IMR-90 (cell line): ENCODE measurements at places on chromosomes 7 and 10.
A peak's percentile ranks its signal among the peaks of the same experiment; 100 is the strongest.

- H3K27me3 ChIP-seq, result no peaks in the 10 kb centered on the region
- H3K36me3 ChIP-seq, result no peaks in the 10 kb centered on the region
- DNase-seq, result no peak
- no peak overlapping the region for H3K4me3 ChIP-seq
- no peak overlapping the region for H3K27ac ChIP-seq
- H3K4me1 ChIP-seq, result peaks cover 4% of the 10 kb centered on the region
Measured at GRCh38 chr7:74063646-74064045, 20.0 kb upstream of the LIMK1 start.

- peaks cover 4% of the 10 kb centered on the region for H3K4me1 ChIP-seq
- no peak overlapping the region for H3K27ac ChIP-seq
- no peaks in the 10 kb centered on the region for H3K27me3 ChIP-seq
- no peak overlapping the region for H3K4me3 ChIP-seq
Measured at GRCh38 chr10:44576702-44577191, 191.8 kb upstream of the CXCL12 start.

DNA sequence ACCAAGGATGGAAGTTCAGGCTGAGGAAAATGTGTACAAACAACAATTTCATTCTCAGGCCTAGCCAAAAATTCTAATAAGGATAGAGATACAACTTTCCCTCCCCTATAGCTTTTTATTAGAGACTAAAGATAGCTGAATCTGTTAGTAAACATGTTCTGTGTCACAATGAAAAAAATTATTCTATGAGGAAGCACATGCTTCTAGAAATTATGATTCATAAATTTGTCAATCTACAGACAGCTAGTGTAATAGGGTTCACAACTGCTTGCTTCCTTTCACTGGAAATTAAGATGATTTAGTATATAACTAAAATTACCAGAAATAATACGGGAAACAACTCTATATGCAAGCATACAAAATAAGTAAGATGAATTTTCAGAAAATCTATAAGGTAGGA, 56.6 kb downstream of the CCDC3 start:
- DNase-seq, result no peak
- H3K27ac ChIP-seq, result no peak overlapping the region
- no peaks in the 10 kb centered on the region for H3K36me3 ChIP-seq

GRCh38 chr10:31014161-31014875, 17.3 kb downstream of the ZNF438 start:
- no peak for DNase-seq
- H3K4me1 ChIP-seq, result peaks cover 2% of the 10 kb centered on the region
- H3K27me3 ChIP-seq, result no peaks in the 10 kb centered on the region
- H3K27ac ChIP-seq, result no peak overlapping the region
- no peaks in the 10 kb centered on the region for H3K36me3 ChIP-seq

- H3K27ac ChIP-seq, result no peak overlapping the region; the same call in 1 of the 2 replicates
- H3K4me1 ChIP-seq, result peaks cover 6% of the 10 kb centered on the region
- DNase-seq, result peak; percentile 97
- no peaks in the 10 kb centered on the region for H3K36me3 ChIP-seq
Measured at GRCh38 chr7:26705567-26705966, 158.8 kb downstream of the SKAP2 start.

- no peaks in the 10 kb centered on the region for H3K36me3 ChIP-seq
- H3K27ac ChIP-seq, result no peak overlapping the region
- DNase-seq, result no peak
- H3K4me1 ChIP-seq, result no peaks in the 10 kb centered on the region
Measured at GRCh38 chr7:70620333-70621055, 511.4 kb upstream of the GALNT17 start.

DNA sequence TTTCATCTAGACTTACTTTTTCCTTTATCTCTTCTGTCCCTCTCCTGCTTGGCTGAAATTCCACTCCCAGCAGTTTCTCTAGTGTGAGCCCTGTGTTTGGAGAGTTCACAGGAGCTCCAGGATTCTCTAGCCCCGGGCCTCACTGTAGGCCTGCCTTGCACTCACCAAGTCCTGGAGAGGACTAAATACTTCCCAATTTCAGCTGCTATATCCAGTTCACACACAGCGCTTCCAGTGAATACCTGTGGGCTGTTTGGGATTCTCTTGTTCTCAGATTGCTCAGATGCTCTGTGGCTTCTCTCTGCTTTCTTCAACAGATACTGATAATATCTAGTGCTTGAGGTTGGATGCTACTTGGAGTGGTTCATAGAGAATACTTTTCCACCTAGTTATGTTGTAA, 46.0 kb downstream of the MINPP1 start:
- DNase-seq, result no peak
- peaks cover 24% of the 10 kb centered on the region for H3K4me1 ChIP-seq
- H3K4me3 ChIP-seq, result no peak overlapping the region
- H3K27me3 ChIP-seq, result no peaks in the 10 kb centered on the region
- peaks cover 3% of the 10 kb centered on the region; the same call in 1 of the 2 replicates for H3K36me3 ChIP-seq

GRCh38 chr7:92874567-92874966, 38.2 kb upstream of the CDK6 start:
- no peaks in the 10 kb centered on the region for H3K36me3 ChIP-seq
- peaks cover 2% of the 10 kb centered on the region; the same call in 1 of the 2 replicates for H3K4me1 ChIP-seq
- H3K27me3 ChIP-seq, result no peaks in the 10 kb centered on the region
- no peak overlapping the region for H3K4me3 ChIP-seq

DNA sequence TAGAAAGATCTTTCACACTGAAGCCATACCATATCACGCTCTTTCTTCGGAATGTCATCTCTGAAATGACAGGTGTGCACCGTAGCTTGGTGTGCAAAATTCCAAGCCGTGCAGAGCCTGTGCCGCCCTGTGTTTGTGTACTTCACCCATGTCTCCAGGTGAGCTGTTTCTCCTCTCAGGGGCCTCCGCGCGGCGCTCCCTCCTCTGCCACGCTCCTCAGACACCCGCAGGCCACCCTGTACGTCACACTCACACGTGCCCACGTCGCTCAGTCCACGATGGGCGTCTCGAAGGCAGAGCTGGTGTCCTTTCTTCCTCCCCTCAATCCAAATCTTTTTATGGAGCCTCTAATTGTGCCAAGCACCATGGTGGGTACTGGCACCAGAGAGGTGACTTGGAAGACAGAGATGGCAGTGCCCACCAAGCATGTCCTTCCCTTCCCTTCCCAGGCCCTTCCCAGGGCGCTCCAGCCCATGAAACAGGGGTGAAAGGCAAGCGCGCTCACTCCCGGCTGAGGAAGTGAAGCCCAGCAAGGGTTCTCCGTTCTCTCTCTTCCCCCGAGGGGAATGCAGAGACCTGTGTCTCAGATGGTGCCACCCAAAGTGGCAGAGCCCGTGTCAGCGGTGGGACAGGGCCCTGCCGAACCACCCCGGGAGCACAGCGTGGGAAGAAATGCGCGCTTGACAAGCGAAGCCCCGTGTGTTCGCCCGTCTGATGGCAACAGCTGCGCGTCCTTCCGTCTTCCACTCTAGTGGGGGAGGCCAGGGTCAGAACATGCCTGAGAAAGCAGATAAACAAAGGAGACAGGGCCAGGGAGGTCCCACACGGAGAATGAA, 292.5 kb upstream of the SHH start:
- H3K4me1 ChIP-seq, result no peaks in the 10 kb centered on the region
- H3K27me3 ChIP-seq, result no peaks in the 10 kb centered on the region
- H3K27ac ChIP-seq, result no peak overlapping the region
- H3K36me3 ChIP-seq, result no peaks in the 10 kb centered on the region

DNA sequence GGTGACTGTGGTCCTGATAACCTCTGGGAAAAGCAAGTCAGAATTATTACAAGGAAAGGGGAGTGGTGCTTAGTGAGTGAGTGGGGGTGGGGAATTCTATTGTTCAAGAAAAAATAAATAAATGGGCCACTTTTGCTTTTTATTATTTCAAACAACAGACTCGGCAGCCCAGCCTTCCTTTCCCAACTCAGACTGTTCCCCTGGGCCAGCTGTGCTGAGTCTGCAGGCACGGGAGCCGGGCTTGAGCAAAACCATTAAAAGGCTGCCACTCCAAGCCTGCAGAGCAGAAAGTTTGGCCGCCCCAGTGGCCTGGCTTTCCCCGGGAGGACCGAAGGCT, 90.0 kb downstream of the PLXNA4 start:
- H3K4me3 ChIP-seq, result no peak overlapping the region
- H3K4me1 ChIP-seq, result no peaks in the 10 kb centered on the region
- DNase-seq, result no peak
- H3K36me3 ChIP-seq, result no peaks in the 10 kb centered on the region

GRCh38 chr10:52249850-52250395, 64.2 kb upstream of the DKK1 start:
- no peak overlapping the region for H3K4me3 ChIP-seq
- no peak for DNase-seq
- H3K36me3 ChIP-seq, result no peaks in the 10 kb centered on the region
- no peaks in the 10 kb centered on the region for H3K4me1 ChIP-seq
- H3K27me3 ChIP-seq, result no peaks in the 10 kb centered on the region

DNA sequence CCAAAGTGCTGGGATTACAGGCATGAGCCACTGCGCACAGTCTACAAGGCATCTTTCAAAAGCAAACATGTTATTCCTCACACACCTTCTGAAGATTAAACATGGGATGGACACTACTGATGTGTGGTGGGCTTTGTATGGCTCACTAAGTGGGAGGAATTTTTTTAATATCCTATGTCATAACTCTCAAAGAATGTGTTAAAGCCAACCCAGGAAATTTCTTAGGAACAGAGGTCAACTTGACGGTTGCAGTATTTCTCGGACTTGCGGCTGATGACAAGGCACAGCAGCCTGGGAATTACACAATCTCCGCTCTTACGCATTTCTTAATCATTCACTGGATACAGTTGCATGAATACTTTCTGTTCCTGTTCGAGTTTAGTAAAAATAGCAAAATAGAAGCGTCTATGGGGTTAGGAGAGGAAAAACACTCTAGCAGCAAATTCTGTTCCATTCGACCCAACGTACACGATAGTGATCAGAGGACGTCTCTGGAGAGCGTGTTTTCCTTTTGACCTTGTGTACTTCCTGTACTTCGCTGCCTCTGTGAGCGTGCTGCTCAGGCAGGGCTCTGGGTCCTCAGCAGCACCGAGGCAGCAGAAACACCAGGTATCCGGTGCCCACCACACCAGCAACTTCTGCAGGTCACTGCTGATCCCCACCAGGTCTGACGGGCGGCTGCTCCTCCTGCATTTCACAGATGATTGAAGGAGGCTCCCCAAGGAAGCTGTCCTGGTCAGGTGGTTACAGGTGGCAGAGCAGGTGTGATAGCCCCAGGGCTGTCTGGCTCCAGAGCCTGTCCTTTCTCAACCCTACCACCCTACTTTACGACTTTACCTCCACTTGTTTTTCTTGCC, 26.4 kb upstream of the SRGN start:
- peak overlapping the region; percentile 35 for H3K4me3 ChIP-seq
- no peaks in the 10 kb centered on the region for H3K27me3 ChIP-seq
- DNase-seq, result peak; percentile 100
- no peaks in the 10 kb centered on the region for H3K36me3 ChIP-seq

DNA sequence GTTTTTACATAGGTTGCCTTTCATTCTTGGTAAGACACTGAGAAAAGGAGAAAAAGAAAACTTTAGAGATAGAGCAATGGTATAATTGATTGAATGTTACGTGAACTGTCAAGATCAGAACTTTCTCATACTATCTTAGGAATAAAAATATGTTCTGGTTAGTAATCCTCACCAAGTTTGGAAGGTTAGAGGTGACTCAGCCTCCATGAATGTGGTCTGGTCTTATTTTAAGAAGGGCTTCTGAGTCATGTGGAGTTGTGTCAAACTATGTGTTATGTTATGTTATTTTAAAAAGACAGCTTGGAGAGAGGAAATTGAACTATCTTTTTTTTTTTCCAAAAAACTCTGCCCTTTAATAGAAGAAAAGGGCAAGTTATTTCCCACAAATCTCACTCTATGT, 458.6 kb upstream of the KLF6 start:
- DNase-seq, result peak; percentile 100
- H3K4me3 ChIP-seq, result no peak overlapping the region
- H3K4me1 ChIP-seq, result peaks cover 17% of the 10 kb centered on the region
- H3K27ac ChIP-seq, result peak overlapping the region; percentile 51; the same call in 1 of the 2 replicates
- H3K27me3 ChIP-seq, result no peaks in the 10 kb centered on the region

DNA sequence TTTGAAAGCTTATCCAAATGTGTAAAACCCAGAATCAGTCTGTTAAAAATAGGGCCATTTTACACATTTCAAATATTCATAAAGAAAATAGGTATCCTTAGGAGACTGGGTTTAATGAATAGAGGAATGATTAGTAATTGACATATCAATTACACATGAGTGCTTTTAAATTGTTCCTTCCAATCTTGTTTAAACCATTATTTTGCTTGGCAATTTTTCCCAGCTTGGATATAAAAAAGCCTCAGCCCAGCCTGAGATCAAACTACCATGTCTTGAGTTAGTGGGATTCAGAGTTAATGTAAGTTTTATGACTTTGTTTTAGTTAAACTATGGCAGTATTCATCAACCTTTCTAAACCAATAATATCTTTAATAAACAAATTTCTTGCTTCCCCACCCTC, 28.3 kb downstream of the PARP12 start:
- H3K4me3 ChIP-seq, result no peak overlapping the region
- H3K27me3 ChIP-seq, result no peaks in the 10 kb centered on the region
- peaks cover 7% of the 10 kb centered on the region for H3K36me3 ChIP-seq
- H3K4me1 ChIP-seq, result peaks cover 13% of the 10 kb centered on the region
- no peak for DNase-seq
- H3K27ac ChIP-seq, result no peak overlapping the region

- DNase-seq, result no peak
- H3K27ac ChIP-seq, result no peak overlapping the region
- no peak overlapping the region for H3K4me3 ChIP-seq
- H3K36me3 ChIP-seq, result no peaks in the 10 kb centered on the region
Measured at GRCh38 chr10:38147686-38148085, 53.5 kb downstream of the ZNF37A start.

DNA sequence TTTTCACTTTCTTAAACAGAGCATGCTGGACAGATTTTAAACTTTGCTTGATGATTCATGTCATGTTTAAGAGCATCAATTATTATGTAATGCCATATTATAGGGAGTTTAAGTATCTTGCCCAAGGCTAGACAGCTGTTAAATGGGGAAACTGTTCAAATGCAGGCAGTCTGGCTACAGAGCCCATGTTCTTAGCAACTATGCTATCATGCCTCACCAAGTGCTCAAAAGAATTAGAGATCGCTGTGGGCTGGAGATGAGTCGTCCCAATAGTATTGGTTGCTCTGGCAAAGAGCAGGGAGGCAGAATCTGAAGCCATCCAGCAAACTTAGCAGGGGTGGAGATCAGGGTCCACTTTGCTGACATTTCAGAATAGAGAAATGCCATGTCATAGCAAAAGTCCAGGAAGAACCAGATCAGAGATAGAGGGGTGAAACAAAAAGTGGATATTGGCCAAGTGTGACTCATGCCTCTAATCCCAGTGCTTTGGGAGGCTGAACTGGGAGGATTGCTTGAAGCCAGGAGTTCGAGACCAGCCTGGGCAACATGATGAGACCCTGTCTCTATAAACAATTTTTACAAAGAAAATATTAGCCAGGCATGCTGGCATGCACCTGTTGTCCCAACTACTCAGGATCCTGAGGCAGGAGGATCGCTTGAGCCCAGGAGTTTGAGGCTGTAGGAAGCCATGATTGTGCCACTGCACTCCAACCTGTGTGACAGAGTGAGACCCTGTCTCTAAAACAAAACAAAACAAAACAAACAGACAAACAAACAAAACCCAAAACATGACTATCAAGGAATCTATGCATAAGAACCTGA, 57.8 kb downstream of the BAMBI start:
- peaks cover 16% of the 10 kb centered on the region for H3K27me3 ChIP-seq
- peak; percentile 96 for DNase-seq
- H3K4me3 ChIP-seq, result no peak overlapping the region
- H3K27ac ChIP-seq, result peak overlapping the region; percentile 40
- H3K4me1 ChIP-seq, result peaks cover 5% of the 10 kb centered on the region
